NCI-H748 treated with DMSO at 0.1 percent for 48 hours (cell line): ENCODE measurements at places on chromosomes 11 and 22.

DNA sequence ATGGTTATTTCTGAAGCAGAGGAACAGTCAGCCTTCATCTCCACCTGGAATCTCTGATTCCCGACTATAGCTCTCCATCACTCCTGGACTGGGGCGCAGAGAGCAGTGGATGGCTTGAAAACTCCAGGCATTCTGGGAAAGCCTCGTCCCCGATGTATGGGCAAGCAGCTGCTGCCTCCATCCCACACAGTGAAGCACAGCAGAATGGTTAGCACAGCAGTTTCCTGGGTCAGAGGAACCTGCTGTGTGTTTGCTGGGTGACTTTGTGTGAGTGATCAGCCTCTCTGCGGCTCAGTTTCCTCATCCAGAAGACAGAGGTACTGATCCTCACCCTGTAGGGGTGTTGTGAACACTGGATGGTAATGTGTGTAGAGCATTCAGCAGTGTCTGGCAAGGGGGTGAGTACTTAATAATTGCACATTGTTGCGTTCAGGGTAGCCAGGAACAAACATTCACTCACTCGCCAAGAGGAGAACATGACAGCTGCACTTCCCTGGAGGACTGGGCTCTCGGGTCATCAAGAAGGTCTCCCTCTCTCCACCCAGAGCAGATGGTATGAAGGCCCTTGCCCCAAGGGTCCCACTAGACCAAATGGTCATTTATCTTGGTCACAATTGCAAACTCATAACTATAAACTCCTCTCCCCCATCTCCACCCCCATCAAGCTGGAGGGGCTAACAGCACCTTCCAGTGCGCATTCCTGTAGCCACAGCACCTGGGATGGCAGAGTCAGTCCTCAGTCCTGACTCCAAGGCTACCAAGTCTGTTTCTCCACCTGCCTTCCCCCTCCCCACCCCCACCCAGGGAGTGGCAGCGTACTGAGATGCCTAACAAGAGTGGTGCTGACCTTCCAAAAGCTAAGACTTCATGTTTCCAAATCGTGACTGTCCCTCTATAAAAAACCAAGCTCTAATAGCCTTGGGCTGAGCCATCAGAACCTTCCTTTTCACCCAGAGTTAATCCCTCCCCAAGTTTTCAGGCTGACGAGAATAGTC lies 1.5 kb upstream of the CHST1 start:
- DNase-seq: no peak

- no peak for DNase-seq
Observed at GRCh38 chr11:104462341-104462740, 298.4 kb upstream of the PDGFD start.

- DNase-seq: no peak
Observed at GRCh38 chr22:27748751-27749191, 52.8 kb downstream of the MN1 start.

DNA sequence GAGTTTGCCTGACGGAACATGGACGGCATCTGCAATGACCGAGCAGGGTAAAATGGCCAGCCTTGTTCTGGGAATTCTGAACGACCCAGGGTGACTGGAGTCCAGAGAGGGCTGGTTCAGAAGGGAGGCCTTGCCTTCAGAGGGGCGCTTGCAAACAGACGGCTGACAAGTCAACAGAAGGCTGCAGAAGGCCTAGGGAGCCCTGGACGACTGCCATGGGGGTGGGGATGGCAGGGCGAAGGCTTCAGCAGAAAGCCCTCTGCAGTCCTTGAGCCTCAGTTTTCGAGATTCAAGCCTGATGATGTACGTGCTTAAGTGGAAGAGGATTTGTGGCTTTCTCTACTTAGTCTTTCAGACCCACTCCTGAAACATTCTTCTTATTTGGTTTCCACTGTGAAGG lies 117.1 kb upstream of the TBCEL start:
- DNase-seq: no peak

DNA sequence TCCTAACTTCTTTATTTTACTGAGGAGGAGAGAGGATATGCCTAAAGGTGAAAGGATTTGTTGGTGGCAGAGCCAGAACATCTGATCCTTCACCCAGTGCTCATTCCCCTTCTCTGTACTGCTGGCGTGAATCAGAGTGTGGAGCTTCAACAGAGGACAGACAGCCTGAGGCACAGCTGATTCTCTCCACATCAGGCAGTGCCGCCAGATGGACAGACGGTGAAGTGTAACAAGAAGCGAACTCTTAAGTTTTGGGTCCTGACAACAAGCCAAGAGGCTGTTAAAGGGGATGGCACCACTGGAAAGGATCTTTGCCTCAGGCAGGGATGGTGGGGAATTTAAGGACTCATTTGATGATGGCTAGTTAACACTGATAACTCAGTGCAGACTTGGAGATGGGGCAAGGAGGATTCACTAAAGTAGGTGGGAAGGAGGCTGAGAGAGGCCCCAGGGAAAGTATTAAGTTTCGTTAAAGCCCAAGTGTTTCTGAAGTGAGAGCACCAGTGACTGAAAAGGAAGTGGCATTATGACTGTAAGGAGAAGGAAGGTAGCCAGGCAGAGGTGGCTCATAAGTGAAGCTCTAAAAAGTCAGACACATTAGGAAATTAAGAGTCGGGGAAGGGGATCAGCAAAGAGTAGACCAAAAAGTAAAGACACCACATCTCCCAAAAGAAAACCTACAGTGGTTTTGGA lies 81.3 kb downstream of the CLPB start:
- no peak for DNase-seq

DNA sequence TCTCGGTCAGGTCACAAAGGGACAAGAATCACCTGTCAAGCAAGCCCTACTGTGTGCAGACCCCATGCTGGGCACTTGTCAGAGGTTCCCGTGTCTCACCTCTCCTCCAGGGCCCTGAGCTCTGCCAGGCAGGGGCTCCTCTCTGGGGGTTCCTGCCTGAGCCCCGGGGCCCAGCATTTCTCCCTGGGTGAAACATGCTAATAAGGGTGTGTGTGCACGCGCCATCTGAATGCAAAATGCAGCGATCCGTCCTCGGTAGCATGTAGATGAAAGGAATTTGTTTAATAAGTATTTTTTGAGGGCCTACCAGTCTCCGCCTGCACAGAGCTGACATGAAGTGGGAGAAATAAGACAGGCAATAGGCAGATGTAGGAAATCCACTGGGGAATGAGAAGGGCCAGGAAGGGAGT lies 5.8 kb downstream of the ELFN2 start:
- no peak for DNase-seq

DNA sequence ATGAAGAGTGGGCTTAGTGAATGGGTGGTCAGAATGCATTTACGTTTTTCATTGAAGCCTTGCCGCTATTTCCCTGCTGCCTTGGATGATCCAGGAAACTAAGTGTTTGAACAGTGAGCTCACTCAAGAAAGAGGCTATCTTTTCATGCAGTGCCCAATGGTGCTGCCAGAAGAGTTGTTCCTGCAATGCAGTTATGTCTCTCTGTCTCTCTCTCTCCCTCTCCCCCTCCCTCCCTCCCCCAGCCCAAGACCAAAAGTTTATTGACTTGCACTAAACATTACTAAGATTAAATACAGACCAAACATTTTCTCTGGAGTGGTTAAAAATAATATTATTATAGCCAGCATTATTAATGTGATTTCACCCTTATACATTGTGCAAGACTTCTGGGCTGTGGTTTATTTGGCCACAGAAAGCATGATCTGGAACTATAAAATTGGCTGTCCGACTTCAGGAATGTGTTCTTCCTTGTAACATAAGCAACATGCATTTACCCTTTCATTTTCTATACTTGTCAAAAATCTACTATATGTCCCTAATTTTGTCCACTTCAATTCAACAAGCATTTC lies 6.6 kb upstream of the FUT4 start:
- DNase-seq: no peak
